A549 treated with ZK216348 at 1 μM for 4 hours (cell line): ENCODE measurements at places on chromosomes 4 and X. TPM values are rescaled to one million over a fixed set of nuclear protein-coding genes. Genes with fewer than 3 reads are reported as not detected.

HELT gene
- total RNA-seq, result not detected in 5 replicates

ZBTB49 gene
- total RNA-seq, result 1.8 to 3.5 TPM (median 2.2 TPM) in 5 replicates

IGSF1 gene
- 0.23 to 0.47 TPM (median 0.31 TPM) in 5 replicates for total RNA-seq

FOXO4 gene
- 1.1 to 2.3 TPM (median 1.5 TPM) in 5 replicates for total RNA-seq

TRIM61 gene
- total RNA-seq, result not detected in 5 replicates

FAM47A gene
- not detected in 5 replicates for total RNA-seq

OPRPN gene
- not detected in 5 replicates for total RNA-seq

ADGRG4 gene
- not detected in 5 replicates for total RNA-seq

CASK gene
- total RNA-seq, result 18.9 to 23.6 TPM (median 23.1 TPM) in 5 replicates

BGN gene
- 0.12 to 0.26 TPM (median 0.18 TPM) in 4 of 5 replicates, not detected in the other for total RNA-seq

SYTL4 gene
- 1.6 to 3.6 TPM (median 2.8 TPM) in 5 replicates for total RNA-seq

TLR10 gene
- total RNA-seq, result 0.06 TPM in 1 of 5 replicates, not detected in the others
